ENCODE measurements at places on chromosomes 1 and 21. TPM values are rescaled to one million over a fixed set of nuclear protein-coding genes. Genes with fewer than 3 reads are reported as not detected.

DNA sequence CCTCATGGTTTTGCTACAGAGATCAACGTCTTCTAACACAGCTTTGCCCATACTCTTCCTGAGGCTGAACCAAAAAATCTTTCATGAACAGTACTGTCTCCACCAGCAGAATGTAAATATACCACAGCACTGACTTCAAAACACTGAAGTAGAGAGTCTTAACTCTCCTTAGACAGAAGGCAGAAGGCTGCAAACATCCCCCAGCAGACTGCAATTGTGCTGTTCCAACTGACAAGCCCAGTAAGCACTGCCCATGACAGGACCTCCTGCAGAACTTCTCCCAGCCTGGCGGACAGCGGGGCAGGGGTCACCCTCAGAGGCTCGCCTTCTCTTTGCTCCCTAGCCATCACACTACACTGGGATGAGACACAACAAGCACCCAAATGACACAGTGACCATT lies 218.7 kb downstream of the RERE start:
- peak; percentile 36 for DNase-seq

GRCh38 chr1:203559523-203559922 lies 65.6 kb downstream of the OPTC start:
- no peak for DNase-seq

DNA sequence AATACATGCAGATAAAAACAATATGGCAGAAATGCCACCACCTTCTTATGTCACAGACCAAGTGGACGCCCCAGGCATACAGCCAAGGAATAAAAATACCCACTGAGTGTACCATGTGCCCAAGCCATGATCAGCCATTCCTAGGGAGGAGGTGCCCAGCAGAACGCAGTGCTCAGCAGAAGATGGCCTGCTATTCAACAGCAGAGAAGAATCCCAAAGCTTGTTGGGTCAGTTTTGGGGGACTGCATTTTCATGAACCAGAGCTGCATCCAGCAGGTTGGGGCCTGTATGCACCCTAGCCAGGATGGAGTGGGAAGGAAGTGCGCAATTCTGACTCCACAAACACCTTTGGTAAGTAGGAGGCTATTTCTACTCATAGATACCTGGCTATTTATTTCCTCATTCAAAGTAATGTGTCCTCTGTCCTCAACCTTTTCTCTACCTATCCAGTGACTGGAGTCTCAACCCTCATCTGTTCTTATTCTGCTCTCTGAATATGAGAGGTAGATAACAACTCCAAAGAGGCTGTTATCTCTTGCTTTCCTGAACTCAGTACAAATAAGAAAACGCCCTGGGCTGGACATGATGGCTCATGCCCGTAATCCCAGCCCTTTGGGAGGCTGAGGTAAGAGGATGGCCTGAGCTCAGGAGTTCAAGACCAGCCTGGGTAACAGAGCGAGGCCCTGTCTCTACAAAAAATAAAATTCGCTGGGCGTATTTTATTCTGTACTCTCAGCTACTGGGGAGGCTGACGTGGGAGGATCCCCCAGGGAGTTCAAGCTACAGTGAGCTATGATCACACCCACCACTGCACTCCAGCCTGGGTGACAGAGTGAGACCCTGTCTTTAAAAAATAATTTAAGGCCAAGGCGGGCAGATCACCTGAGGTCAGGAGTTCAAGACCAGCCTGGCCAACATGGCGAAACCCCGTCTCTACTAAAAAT lies 2.5 kb upstream of the PLEKHM2 start:
- no peak for DNase-seq

DNA sequence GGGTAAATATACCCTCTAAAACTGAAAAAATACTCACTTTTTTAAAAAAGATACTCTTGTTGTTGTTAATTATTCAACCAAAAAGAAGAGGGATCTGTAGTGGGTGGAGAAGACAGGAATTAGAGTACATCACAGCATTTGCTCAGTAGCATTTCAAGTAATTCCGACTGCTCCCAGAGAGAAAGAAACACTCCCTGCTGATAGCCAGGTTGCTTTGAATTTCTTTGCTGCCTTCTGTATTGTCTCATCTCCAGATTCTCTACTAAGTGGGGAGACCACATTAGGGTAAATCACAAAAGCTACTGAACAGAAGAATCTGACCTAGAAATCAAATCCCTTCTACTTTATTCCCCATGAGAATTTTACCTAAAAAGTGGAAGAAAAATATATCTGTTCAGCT lies 661.1 kb downstream of the BRINP3 start:
- no peak for DNase-seq

The TEX38 gene
- not detected for polyA plus RNA-seq

- DNase-seq, result no peak
These were observed 21.3 kb downstream of the VAV3 start for GRCh38 chr1:107943694-107944093.

GRCh38 chr1:89615676-89616598 lies 17.0 kb upstream of the LRRC8C start:
- DNase-seq, result no peak

DNA sequence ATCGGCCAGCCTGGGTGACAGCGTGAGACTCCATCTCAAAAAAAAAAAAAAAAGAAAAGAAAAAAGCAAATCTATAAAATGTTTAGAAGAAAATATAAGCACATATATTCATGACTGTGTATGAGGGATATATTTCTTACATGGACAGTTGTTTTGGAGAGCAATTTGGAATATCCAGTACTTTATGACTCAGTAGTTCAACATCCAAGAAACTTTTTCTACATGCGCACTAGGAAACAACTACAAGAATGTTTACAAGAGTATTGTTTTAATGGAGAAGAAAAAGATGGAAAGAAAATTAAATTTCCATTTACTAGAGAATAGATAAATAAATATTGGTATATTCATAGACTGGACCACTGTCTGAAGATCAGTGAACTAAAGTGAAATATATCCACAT lies 77.5 kb downstream of the MAST2 start:
- no peak for DNase-seq

The AMY2B gene
- 12.3 TPM for polyA plus RNA-seq

The TRIM67 gene
- not detected for polyA plus RNA-seq

DNA sequence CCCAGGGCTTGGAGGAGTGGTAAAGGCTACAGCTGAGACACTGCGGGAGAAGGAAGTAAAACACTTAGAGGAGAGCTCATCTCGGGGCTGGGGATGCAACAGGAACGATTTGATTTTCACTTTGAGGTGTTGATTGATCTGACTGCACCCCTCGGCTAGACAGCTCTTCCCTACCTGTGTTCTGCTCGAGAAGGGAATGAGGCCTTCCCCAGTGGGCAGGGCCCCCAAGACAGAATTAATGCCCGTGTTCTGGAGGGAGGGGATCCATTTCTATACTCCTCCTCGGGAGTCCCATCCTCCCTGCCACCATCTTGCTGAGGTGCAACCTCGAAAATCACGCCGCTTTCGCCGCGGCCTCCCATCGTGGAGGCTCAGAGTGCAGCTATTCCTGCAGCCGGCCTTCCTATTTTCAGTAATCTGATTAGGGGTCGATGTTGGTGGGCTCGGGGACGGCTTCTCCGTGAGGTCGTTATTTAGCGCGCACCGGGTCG lies 2.4 kb downstream of the ATP2B4 start:
- DNase-seq, result no peak

DNA sequence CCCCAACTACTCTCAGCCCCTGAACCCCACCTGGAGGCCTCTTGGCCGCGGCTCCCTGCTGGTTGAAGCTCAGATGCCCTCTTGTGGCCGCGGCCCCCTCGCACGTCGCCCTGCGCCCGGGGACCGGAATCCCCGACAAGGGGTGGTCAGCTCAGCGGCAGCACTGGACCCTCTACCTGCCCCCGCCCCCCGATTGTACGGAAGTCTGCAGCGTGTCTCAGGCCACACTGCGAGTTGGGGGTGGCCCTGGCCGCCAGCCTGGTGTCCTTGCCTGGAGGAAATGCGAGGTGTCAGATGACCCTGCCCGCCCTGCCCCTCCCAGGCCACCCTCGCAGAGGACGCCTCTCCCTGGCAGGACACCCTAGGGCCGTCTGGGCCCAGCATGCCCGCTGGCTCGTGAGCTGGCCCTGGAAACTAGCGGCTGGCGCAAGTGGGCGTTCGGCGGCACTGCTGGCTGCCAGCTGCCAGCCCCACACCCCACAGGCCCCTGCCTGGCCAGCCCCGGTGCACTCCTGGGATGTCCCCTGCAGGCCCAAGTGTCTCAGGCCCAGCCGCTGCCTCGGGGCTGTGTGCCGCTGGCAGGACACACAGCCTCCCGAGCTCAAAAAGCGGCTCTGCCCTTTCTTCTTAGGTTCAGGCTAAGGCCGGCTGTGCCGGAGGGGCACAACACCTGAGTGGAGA lies 60.8 kb downstream of the EDN2 start:
- DNase-seq, result no peak

The PTAFR gene
- 1.7 TPM for polyA plus RNA-seq

- no peak for DNase-seq
These were observed 18.0 kb downstream of the ETS2 start for GRCh38 chr21:38823737-38824123.

The LCE6A gene
- polyA plus RNA-seq, result not detected

The CFAP74 gene
- 0.31 TPM for polyA plus RNA-seq

GRCh38 chr1:220700556-220701179 lies 10.5 kb downstream of the C1orf115 start:
- DNase-seq, result no peak

The DNMT3L gene
- 0.18 TPM for polyA plus RNA-seq

The BMP8A gene
- not detected for polyA plus RNA-seq

DNA sequence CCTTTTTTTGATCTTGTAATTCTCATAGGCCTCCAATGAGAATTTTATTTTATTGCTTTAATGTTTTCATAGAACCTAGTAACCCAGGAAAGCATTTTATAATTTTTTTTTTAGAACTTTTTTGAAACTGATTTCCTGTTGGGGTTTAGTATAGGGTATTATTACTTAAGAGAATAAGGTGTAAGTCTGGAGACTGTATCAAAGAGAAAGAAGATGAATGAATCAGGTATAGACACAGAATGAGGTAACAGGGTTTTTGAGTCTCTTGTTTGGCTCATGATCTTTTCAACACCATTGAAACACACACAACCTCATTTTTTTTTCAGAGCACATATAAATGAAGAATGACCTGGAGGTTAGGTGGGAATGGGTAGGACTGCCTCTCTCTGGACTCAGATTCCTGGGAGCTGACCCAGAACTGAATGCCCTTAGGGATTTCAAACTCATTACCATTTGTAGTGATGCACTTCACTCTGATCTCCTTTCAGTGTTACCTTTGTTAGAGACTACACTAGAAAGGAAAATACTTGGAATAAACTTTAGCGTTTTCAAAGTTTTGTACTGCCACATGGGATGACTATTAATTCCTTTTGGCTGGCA lies 51.0 kb downstream of the EPB41 start:
- no peak for DNase-seq

DNA sequence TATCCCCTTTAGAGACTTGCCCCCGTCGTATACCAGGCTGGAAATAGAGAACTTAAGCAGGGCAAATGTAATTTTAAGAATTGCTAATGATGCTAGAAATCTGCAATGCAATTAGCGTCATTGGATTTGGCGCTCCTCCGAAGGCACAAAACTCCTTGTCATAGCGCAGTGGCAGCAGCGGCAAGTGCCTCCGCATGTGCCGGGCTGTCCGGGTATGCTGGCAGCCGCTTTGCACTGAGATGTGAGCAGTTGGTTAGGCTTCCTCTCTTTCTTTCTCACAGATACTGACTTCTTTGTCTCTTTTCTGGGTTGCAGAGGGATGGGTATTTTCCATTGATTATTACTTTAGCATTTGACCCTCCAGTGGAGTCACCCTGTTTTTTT lies 193.4 kb upstream of the LMO4 start:
- DNase-seq, result no peak

The KRTAP21-1 gene
- not detected for polyA plus RNA-seq

DNA sequence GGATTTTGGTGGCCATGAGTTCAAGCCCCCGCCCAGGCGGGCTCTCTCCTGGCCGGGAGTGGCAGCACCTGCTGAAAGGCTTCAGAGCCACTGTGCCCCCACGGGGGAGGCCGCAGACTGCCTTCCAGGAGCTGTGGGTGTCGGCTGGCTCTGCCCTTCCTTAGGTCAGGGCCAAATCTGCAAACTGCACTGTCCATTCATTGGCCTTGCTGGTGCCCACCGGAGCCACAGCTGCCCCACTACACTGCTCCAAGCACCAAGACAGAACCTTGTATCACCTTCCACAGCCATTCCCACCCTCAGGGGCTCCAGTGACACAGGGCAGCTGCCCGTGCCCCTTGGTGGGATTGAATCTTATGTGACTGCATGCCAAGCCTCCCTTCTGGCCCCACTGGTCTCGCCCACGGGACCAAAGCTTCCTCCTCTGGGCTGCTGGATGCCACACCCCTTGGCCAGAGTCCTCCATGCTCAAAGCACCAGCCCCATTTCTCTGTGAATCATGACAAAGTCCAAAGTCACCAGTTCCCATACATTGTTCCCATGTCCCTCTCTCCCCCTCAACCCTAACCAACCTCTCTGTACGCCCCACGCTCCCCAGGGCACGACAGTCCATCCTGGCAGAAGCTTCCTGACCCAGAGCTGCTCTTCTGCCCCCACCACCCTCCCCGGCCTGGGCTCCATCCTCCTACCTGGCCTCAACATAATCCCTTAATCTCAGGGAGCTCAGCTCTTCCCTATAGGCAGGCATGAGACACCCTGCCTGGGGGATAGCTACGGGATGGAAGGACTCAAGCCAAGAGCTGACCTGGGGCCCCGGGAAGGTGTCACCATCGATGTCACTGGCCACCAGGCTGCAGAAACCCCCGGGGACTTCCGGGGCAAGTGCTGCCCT lies 20.9 kb upstream of the GPR153 start:
- DNase-seq, result no peak

- no peak for DNase-seq
These were observed 139.2 kb downstream of the TM2D1 start for GRCh38 chr1:61585714-61586113.

DNA sequence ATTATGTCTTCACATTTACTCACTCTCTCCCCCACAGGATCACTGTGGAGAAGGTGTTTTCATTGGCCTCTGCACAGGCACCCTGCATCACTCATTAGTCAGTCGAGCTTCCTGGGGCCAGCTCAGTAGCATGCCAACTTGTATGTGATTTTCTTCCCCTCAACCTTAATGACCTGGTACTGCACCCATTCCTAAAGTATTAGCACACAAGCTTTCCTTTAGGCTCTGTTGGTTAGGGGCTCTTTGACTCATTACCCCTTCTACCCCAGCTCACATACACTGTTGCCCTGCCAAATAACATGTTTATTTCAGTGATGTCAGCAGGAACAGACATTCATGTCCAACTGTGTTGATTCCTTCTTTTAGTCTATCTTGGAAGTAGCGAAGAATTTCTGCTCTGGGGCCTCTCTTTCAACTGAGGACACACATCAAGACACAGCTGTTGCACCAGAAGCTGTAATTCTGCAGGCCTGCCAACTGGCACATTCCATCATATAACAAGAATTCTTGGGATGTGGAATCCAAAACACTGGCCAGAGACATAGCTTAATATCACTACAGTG lies 603.5 kb upstream of the ADAMTS5 start:
- DNase-seq, result no peak

The CR2 gene
- polyA plus RNA-seq, result 0.05 TPM

DNA sequence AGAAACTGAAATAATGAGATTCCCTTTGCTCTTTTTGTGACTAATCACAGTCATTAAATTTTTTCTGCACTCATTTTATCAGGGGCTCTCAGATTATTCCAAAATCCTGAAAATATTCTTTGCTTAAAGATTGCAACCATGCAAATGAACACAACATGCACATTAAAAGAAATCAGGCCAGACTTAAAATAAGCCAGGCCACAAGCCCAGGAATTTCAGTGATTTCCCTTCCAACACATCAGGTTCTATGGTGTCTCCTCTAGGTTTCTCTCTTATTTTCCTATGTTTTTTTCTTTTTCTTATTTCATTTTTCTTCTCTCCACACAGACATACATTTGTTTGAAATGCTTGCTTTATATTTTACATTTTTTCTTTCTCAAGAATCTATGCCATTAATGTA lies 65.3 kb downstream of the NIBAN1 start:
- no peak for DNase-seq

The SMCP gene
- polyA plus RNA-seq, result not detected

GRCh38 chr1:19617376-19617775 lies 26.7 kb upstream of the NBL1 start:
- DNase-seq, result no peak

Data from liver (tissue), 10 donors.